Heart left ventricle (tissue), 16 donors: ENCODE measurements at places on chromosomes 11 and 22.

DNA sequence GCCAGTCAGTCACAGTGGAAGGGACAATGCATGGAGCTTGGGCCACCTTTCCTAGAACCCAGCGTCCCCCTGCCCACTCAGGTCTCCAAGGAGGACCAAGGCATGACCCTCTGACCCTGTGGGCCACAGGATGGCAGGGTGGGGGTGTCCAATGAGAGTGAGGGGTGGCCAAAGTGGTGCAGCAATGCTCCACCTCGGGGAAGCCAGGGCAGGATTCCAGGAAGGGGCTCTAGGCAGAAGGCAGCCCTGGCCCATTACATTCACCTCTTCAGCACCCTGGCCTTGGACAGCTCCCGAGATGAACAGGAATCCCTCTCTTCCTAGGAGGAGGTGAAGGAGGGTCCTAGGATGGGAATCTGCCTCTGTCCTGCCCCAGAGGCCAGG is 597.5 kb downstream of the BRD1 start:
- no peaks in the 10 kb centered on the region for H3K36me3 ChIP-seq
- no peak for DNase-seq
- H3K4me1 ChIP-seq: no peaks in the 10 kb centered on the region
- no peak overlapping the region for H3K4me3 ChIP-seq
- H3K27me3 ChIP-seq: peaks cover 13% of the 10 kb centered on the region

- DNase-seq: peak; percentile 76
- H3K27me3 ChIP-seq: no peaks in the 10 kb centered on the region
- no peak overlapping the region for H3K4me3 ChIP-seq
- H3K4me1 ChIP-seq: no peaks in the 10 kb centered on the region
Observed at GRCh38 chr11:78742430-78742829, 167.8 kb upstream of the NARS2 start.

DNA sequence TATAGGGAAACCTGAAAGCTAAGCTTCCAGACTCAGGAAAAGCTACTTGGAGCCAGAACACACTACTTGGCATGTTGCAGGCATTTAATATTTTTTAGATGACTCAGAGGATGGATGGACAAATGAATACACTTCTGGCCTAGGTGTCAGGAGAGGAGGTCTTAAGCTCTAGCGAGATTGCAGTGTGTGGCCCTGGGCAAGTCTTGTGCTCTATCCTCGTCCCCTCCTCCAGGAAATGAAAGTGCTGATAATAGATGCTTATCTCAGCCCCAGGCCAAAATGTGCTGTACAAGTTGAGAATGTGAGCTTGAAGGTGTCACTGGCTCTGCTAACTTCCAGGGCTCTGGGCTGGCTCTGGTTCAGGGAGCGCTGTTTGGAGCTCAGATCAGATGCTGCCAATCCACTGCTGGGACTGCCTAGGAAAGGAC is 136.3 kb downstream of the PKNOX2 start:
- H3K4me3 ChIP-seq: no peak overlapping the region
- no peaks in the 10 kb centered on the region for H3K36me3 ChIP-seq
- peak; percentile 55 for DNase-seq
- no peak overlapping the region for H3K27ac ChIP-seq
- no peaks in the 10 kb centered on the region for H3K27me3 ChIP-seq

GRCh38 chr11:80346353-80347059 is 905.7 kb upstream of the TENM4 start:
- no peak overlapping the region for H3K4me3 ChIP-seq
- H3K36me3 ChIP-seq: no peaks in the 10 kb centered on the region
- H3K27me3 ChIP-seq: no peaks in the 10 kb centered on the region
- no peaks in the 10 kb centered on the region for H3K4me1 ChIP-seq
- no peak for DNase-seq

- H3K27me3 ChIP-seq: no peaks in the 10 kb centered on the region
- H3K27ac ChIP-seq: no peak overlapping the region
- H3K36me3 ChIP-seq: no peaks in the 10 kb centered on the region
- peaks cover 4% of the 10 kb centered on the region for H3K4me1 ChIP-seq
- DNase-seq: no peak
Observed at GRCh38 chr11:17605651-17606122, 58.6 kb downstream of the OTOG start.

DNA sequence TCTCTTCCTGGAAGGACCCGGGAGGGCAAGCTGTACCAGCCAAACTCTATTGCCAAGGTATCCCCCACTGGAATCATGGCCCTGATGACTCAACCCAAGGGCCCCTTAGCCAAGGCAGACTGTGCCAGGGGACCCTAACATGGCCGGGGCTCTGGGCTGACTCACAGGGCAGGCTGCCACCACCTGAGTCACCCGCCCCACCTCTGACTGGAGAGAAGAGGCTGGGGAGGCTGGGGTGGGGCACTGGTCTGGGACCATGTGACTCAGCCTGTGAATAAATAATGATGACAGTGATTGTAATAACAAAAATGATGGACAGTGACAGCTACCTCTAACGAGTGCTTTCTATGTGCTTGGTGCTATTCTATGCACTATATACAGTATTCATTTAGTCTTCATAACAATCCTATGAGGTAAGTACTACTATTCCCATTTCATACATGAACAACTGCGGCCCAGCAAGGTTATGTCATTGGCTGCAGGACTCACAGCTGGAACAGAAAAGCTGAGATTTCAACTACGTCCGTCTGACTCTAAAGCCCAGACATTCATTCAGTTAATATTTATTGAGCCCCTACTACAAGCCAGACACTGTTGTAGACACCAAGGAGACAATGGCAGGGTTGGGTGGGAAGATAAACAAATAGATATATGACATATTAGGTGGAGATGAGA is 84.2 kb downstream of the FBXO7 start:
- peaks cover 17% of the 10 kb centered on the region for H3K4me1 ChIP-seq
- no peaks in the 10 kb centered on the region for H3K27me3 ChIP-seq
- H3K36me3 ChIP-seq: no peaks in the 10 kb centered on the region
- no peak overlapping the region for H3K4me3 ChIP-seq
- DNase-seq: peak; percentile 83
- no peak overlapping the region for H3K27ac ChIP-seq

- H3K27me3 ChIP-seq: no peaks in the 10 kb centered on the region
- DNase-seq: no peak
- no peak overlapping the region for H3K27ac ChIP-seq
- peaks cover 53% of the 10 kb centered on the region for H3K4me1 ChIP-seq
- H3K36me3 ChIP-seq: no peaks in the 10 kb centered on the region
- no peak overlapping the region for H3K4me3 ChIP-seq
Observed at GRCh38 chr11:122737951-122738693, 82.6 kb downstream of the UBASH3B start.

DNA sequence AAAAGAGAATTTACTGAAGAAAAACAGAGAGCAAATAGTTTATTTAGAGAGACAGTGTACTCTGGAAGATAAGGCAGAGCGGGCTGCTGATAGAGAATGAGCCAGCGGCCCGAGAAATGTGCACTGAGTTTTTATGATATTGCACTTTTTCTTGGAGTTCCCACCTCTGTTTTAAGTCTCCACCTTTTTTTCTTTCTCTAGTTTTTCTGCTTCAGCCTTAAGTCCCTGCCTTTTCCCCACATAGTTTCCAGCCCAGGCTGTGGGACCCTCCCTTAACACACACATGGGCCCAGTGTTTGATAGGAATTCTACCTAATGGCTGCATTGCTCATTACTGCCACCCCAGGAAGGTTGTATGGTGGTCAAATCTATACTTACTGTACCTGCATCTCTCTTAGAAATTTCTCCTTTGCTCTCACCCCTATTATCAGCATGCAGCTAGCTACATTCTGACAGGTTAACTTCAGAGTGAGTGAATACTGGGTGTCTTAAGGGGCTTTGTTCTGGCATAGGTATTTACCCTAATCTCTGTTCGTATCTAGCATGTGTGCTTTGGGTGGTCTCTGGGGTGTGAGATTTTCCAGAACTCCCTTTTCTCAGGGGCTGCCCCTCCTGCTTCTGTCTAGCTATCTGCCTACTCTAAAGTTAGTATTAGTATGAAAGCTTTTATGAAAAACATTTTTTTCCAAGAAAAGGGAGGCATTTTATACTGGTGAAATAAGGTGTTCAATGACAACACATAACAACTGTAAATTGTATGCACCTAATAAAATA is 127.3 kb upstream of the TOP3B start:
- H3K36me3 ChIP-seq: no peaks in the 10 kb centered on the region
- no peak overlapping the region for H3K4me3 ChIP-seq
- H3K27me3 ChIP-seq: no peaks in the 10 kb centered on the region
- H3K4me1 ChIP-seq: no peaks in the 10 kb centered on the region

DNA sequence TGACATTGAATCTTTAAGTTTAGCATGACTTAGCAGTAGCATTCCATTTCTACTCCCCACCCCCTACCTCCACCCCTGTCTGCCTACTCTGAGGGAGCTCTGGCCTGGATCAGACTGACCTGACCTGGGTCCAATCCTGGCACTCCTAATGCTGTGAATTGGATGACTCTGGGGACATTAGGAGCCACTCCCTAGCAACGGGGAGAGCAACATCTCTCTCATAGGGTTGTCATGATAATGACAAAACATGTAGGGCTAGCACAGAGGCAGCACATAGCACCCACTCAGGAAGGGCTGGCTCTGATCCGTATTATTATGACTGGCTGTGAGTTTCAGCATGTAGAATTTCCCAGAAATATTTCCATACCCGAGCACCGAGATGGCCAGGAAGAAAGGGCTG is 40.5 kb downstream of the CABIN1 start:
- H3K36me3 ChIP-seq: peaks cover 80% of the 10 kb centered on the region
- no peak overlapping the region for H3K27ac ChIP-seq
- no peaks in the 10 kb centered on the region for H3K27me3 ChIP-seq
- H3K4me3 ChIP-seq: no peak overlapping the region
- DNase-seq: no peak

DNA sequence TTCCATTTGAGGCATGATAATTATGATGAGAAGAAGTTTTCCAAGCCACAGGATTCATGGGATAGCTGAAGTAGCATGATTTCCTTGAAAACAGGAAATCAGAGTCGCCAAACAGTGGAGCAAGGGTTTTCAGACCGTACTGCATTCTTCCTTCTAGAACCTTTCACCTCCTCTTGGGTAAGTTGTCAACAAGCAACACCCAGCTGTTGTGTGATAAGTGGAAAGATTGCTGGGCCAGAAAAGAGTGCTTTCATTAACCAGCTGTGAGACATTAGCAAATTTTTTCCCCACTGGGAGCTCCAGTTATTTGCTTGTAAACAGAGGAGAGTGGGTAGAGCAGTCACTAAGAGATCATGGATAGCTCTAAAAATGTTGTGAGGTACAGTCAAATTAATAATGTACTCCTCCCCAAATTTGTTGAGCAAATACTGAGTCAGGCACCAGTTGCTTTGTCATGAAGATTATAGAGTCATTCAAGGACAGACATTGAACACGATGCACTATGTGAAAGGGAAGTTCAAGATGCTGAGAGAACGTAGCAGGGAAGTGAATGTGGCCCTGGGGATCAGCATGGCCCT is 11.7 kb upstream of the MPEG1 start:
- peak overlapping the region; percentile 65 for H3K27ac ChIP-seq
- DNase-seq: no peak
- no peaks in the 10 kb centered on the region for H3K36me3 ChIP-seq
- no peak overlapping the region for H3K4me3 ChIP-seq

- H3K4me1 ChIP-seq: no peaks in the 10 kb centered on the region
- no peak overlapping the region for H3K27ac ChIP-seq
- H3K4me3 ChIP-seq: no peak overlapping the region
- H3K27me3 ChIP-seq: peaks cover 6% of the 10 kb centered on the region
- no peak for DNase-seq
Observed at GRCh38 chr22:22523494-22523893, 3.4 kb upstream of the ZNF280A start.

- no peak overlapping the region for H3K27ac ChIP-seq
- peaks cover 20% of the 10 kb centered on the region for H3K4me1 ChIP-seq
Observed at GRCh38 chr22:29617922-29618629, 14.6 kb downstream of the NF2 start.

DNA sequence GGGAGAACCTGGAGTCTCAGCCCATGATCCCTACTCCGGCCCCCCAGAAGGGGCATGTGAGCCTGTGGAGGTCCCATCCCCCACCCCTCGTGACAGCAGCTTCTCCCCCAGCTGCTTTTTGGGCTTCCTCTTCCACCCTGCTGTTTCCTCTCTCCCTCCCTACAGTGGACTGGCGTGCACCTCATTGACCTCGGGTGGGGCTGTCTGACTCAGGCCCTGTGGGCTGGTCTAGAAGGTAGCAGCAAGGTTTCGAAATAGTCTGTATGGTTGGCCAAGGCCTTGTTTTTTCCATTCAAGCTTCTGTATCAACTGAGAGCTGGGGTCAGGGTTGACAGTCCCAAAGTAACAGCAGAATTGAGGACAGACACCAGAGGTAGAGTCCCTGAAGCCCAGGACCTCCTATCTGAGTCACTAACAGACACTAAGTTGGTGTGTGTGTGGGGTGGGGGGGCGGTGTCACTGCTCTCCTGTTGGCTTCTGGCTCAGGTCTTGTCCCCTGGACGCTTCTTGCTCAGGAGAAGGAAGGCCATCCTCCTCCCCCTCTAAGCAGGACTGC is 7.7 kb downstream of the SLC37A2 start:
- DNase-seq: peak; percentile 57
- H3K4me3 ChIP-seq: no peak overlapping the region
- H3K4me1 ChIP-seq: peaks cover 8% of the 10 kb centered on the region
- H3K27me3 ChIP-seq: peaks cover 4% of the 10 kb centered on the region
